ENCODE measurements at places on chromosomes 2 and 18.

DNA sequence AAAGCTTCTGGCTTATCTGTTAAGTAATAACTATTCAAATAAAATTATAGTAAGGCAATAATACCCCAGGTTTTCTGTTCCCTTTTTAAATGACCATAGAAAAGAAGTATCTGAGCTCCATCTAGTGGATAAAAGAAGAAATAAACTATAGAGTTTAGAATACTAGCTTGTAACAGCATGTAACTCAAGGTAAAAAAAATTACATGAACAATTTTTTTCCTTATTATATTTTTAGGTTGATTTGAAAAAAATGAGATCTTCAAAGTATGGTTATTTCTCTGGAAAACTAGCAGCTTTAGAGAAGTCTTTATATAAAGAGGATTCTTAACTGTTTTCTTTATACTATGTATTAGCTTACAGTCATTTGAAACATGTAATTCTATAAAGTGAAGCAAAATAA, 58.1 kb downstream of the NCKAP1 start:
- DNase-seq, result peak; percentile 16

DNA sequence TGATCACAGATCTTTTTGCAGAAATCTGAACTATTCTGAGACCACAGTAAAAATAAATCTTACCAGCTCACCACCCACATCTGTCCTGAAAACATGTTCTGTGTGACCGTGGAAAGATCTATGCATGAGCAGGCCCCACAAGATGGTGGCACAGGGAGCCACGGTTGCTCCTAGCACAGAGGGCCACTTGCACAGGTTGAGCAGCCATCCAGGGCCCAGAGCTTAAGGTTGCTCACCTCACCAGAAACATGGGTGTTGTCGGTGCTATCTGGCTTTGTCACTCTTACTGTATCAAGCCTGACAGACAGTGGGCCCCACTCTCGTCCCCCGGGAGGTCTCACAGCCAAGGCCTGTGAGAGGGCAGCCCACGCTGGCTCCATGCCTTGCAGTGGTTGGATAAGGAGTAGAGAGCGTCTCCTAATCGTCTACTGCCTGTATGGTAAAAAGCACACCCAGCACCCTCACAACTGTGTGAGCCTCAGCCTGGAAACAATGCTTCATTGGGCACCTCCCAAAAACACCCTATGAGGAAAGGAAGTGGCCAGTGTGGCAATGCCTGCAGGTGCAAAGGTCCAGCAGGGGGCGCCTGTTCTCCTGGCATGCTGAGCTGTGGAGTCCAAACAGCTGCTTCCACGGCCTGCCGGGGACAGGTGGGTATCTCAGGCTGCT, 19.6 kb downstream of the TUBB6 start:
- peak; percentile 88 for DNase-seq

DNA sequence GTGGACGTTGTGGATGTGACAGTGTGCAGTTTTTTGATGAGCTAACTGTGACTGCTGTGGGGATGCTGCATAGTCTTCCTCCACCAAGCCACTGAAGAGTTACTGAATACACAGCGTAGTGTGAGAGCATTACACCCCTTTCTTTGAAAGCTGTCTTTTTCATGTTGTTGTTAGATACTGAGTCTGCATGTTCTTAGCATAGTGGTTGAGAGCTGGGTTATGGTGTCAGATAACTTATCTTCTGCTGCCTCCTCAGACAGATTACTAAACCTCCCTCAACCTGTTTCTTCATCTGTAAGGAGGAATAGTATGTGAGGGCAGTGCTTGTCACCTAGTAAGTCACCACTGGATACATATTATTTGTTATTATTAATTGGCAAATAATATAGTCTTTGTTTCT, 63.2 kb downstream of the CEP192 start:
- DNase-seq, result no peak

DNA sequence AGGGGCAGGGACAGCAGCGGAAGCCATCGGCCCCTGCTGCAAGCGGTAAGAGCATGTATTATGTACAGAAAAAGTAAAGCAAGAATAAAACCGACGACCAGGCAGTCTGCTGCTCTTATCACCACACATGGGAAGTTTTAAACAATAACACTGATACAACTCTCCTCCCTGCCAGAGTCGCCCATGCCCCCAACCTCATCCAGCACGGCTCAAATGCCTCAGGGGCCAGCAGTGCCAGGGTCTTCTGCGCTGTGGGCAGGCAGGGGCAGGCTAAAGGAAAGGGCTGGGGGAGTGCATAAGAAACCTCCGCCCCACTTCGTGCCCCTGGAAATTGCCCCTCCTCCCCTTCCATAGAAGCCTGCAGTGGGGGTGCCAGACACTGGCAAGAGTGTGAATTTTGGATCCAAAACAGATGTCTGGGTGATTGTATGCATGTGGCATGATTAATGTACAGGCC, 10.1 kb downstream of the TEX51 start:
- DNase-seq, result no peak

DNA sequence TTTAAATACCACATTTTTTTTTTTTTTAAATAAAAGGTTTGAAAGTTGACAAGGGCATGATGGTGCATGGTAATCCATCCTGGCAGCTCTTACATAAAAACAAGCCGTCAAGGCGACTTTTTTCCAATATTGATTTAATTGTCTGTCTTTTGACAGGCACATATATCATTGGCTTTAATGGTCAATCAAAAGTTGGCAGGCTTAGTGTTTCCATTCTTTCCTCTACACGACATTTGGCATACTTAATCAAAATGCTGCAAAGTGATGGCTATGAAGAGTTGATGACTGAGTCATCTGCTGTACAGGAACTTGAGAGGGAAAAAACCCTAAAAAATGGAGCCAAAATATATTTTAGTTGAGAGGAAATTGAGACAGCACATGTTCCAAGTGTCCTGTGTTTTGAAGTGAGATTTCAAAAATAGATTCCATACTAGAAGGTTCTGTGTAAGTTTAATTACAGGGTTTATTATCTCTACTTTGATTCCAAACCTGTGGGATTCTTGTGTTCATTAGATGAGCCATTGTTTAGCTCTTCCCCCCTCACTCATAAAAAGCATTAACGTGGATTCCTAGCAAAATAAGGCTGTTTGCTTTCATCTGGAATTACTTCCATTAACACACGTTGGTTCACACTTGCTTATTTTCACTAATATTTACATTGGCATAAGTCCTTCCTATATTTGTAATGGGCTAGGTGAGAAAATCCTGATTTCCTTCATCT, 3.2 kb downstream of the TSHZ1 start:
- peak; percentile 25 for DNase-seq

DNA sequence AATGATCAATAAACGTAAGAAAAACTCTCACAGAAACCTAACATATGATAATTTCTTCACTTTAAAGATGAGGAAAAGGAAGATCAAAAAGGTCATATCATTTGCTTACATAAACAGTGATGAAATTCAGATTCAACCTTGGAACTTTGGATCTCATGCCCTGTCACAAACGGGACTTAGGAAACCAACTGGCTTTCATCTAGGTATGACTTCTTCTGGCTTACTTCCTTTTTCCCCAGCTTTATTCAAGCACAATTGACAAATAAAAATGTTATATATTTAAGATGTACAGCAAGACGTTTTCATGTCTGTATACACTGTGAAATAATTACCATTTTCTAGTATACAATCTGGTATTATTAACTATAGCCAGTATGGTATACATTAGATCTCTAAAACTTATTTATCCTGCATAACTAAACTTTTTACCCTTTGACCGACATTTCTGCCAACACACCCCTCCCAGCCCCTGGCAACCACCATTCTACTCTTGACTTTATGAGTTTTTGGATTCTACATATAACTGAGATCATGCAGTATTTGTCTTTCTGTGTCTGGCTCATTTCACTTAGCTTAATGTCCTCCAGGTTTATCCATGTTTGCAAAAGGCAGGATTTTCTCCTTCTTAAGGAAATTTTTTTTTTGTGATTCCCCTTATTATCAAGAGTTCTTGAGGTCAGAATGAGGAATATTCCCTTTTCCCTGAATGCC, 46.0 kb upstream of the COBLL1 start:
- DNase-seq, result no peak

All from AG08396 (cell line).